ENCODE measurements at places on chromosomes 11 and 22.

- DNase-seq: no peak
Observed at GRCh38 chr22:22123118-22123959, 121.2 kb upstream of the VPREB1 start.

- DNase-seq: no peak
Observed at GRCh38 chr22:23274891-23275694, 94.8 kb downstream of the BCR start.

DNA sequence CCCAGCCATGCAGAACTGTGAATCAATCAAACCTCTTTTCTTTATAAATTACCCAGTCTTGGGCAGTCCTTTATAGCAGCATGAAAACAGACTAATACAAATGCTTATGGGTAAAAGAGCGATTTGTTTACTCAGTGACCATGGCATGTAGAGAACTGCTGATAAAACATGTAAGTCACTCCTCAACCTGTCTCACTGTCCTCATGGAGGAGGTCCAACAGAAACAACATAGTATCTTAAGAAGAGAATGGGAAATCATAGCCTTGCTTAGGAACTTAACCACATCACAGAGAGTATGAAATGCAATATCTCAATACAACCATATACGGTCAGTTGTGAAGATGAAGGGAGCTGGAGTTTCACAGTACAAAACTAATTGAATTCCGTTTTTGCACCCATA is 1734.0 kb upstream of the RAG2 start:
- no peak for DNase-seq

DNA sequence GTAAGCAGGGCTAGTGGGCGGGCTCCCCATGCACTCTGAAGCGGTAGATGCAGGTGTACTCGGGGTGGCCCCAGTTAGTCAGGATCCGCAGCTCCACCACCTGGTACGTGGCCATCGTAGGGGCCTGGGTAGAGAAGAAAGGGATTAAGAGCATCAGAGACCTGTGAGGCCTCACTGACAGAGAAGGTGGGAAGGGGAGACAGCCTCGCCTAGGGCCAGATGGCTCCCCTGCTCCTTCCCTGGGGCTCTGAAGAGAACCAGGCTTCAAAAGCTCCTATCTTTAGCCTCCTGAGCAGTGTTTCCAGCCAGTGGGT is 19.6 kb downstream of the SUN2 start:
- DNase-seq: no peak

GRCh38 chr11:45180848-45181192 is 34.4 kb downstream of the PRDM11 start:
- DNase-seq: no peak

- DNase-seq: no peak
Observed at GRCh38 chr11:70292166-70292565, 21.7 kb downstream of the PPFIA1 start.

DNA sequence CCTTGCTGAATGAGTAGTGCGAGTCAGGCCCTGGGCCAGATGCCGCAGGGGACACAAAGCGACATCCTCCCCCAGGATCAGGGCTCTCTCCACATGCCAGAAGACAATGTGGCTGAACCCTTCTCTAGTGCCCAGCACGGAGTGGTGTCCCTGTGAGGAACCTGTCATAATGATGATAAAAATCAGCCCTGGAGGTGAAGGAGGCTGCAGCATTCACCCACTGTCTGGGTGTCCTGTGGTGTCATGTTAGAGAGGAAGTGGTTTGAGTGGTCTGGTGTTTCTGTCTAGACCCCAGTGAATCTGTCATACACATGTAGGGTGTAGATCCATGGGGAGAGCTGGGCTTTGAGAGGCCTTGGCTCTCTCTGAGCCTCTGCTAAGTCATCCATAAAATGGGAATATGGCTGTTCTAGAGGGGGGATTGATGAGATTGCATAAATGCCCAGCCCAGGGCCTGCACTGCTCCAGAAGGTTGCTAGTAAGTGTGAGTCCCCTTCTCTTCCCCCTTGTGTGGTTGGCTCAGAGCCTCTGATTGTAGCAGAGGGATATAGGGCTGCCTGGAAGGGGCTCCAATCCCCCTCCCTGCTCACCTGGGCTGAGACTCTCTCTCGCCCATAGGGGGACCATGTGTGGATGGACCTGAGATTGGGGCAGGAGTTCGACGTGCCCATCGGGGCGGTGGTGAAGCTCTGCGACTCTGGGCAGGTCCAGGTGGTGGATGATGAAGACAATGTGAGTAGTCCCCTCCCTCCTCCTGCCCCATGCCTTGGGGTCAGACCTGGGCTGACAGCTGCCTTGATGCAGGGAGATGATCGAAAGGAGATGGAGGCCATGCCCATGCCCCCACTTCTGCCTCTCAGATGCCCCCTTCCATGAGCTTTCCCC is 14.3 kb downstream of the MYO7A start:
- no peak for DNase-seq

DNA sequence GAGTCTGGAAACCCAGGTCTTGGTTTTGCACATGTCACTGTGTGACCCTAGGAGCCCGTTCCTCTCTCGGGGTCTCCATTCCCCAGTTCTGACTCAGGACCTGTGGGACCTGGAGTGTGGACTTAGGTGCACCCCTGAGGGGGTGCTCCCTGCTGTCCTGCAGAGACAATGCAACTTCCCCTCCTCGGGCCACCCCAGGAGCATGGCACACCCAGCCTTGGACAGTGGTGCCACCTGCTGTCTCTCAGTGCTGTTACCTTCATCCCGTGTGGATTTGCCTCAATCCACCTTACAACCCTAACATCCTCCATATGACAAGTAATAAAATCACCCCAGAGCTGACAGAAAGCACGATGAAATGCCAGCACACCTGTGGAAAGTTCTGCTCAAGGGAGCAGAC is 27.5 kb upstream of the CRYBB3 start:
- DNase-seq: no peak

GRCh38 chr22:44933666-44934453 is 75.9 kb downstream of the PHF21B start:
- no peak for DNase-seq

DNA sequence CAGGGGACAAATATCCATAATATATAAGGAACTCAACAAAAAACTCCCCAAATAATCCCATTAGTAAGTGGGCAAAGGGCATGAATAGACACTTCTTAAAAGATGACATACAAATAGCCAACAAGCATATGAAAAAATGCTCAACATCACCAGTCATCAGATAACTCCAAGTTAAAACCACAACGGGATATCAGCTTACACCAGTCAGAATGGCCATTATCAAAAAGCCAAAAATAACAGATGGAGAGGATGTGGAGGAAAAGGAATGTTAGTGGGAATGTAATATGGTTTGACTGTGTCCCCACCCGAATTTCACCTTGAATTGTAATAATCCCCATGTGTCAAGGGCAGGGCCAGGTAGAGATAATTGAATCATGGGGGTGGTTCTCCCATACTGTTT is 350.1 kb downstream of the GUCY1A2 start:
- DNase-seq: no peak

GRCh38 chr11:75072582-75072981 is 24.1 kb downstream of the OR2AT4 start:
- no peak for DNase-seq

DNA sequence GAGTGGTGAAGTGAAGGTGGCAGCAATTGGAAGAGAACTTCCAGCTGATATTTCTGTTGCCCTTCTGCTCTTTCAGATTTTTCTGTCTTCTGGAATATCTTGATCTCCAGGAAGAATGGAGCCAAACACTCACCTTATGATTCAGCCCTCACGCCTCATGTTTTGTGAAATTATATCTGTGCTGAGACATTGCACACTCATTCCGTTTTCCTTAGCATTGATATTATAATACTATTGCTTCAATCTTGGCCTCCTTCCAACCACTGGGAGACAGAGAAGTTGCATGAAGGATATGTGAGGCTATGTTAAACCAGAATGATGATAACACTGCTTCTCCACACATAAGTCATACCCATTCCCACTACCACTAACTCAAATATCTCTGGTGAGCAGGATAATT is 177.9 kb downstream of the ETS1 start:
- DNase-seq: no peak

- DNase-seq: no peak
Observed at GRCh38 chr22:48607901-48608662, 1219.6 kb downstream of the BRD1 start.

- DNase-seq: no peak
Observed at GRCh38 chr11:1005928-1006327, 30.6 kb downstream of the MUC6 start.

DNA sequence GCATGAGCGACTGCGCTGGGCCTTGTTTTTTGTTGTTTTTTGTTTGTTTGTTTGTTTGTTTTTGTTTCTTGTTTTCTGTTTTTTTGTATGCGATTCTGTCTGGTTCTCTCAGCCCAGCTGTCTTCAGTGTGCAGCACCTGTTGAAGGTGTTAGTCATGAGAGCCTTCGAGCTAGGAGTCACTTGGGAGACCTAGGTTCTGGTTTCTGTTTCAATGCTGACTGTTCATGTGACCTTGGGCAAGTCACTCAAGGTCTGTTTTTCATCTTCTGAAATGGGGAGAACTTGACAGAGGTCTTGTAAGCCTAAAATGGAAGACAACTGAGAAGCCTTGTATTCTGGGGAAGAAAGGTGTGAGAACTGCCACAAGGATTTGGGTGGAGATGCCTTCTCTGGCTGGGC is 1.8 kb downstream of the DCPS start:
- no peak for DNase-seq

- DNase-seq: no peak
Observed at GRCh38 chr11:110518809-110519514, 89.2 kb downstream of the FDX1 start.

- no peak for DNase-seq
Observed at GRCh38 chr22:31337178-31337577, 9.0 kb downstream of the PATZ1 start.

DNA sequence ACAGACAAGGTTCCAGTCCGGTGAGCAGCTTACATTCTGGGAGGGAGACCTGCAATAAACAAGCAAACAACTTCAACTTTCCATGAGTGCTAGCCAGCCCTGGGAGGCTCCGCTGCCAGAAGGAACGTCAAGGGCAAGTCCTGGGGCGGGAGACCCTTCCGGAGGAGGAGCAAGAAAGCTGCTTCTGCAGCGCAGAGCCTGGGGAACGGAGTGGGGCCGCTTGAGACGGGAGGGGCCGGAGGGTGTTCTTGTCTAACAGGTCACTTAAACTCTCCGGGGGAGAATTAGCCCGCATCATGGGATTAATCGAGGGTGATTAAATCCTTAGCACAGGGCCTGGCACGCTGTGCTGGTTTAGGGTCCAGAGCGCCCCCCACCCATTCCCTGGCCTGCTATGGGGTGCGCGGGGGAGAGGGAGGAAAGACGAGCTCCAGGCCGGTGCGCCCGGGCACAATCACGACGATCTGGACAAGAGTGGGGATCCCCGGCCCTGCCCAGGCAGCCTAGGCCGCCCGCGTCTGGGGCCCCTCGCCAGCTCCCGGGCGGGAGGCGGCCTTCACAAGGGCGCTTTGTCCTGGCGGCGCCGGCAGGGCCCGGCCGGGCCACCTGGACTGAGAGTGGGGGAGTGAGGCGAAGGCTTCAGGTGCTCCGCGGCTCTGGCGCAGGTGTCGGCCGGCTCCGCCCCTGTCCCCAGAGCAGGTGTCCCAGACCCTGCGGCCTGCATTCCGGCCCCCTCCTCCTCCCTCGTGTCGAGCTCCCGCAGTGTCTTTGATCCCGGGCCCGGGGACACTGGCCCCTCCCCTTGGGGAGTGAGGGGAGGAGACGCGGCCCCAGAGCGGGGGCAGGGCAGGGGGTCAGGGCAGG is 663 bp upstream of the LARGE2 start:
- no peak for DNase-seq

- no peak for DNase-seq
Observed at GRCh38 chr22:48357961-48358360, 1469.7 kb downstream of the BRD1 start.

DNA sequence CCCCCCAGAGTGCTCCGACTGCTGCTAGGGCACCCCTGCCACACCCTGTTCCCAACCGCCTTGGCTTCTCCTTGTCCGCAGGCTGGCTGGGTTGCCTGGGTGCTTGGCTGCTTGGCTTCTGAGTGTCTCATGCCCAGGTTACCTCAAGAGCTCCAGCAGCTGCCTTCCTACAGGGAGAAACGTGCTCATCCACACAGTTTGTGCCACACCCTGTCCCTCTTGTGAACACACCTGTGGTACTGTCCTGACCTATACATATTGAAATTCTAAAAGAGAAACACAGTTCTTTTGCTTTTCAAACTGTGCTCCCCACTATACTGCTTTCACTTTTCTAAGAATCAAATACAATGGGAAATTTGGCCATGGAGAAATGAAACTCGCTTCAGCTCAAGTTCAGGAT is 191.4 kb downstream of the DBX1 start:
- no peak for DNase-seq

Measured in hippocampal formation (tissue), 2 donors.